ENCODE measurements at places on chromosomes 5 and 9.

- DNase-seq, result no peak
These were observed 32.2 kb downstream of the LNPEP start for GRCh38 chr5:96968074-96968473.

DNA sequence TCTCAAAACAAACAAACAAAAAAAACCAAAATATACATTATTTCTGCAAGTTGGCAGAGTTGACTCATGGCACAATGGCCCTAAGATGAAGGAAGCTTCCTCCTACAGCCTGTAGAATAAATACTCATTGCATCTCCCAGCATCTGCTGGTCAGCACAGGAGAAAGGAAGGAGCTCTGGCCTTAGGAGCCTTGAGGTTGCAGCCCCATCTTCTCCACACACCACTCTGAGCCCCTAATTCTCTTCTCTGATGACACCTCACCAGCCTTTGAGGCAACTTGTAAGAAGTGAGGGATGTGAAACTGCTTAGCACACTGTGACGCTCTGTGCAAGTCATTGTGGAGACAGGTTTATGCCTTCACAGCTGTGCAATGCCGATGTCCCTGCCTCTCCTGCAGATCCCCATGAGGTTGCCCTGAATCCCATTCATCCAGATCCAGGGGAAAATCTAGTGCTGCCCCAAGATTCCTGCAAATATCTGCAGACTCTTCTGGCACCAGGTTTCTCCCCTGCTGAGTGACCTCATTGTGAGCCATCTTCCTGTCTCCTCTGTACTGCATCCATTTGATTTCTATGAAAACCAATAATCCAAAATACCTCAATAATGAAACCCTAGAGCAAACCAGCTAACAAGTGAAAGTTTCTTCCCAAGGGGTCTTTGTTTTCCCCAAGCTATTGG, 65.3 kb upstream of the TGFBR1 start:
- no peak for DNase-seq

GRCh38 chr5:11050596-11051304, 289.7 kb upstream of the DAP start:
- no peak for DNase-seq

GRCh38 chr5:174920906-174921550, 196.6 kb downstream of the MSX2 start:
- DNase-seq, result no peak

GRCh38 chr9:88742483-88742882, 207.5 kb downstream of the NXNL2 start:
- no peak for DNase-seq

DNA sequence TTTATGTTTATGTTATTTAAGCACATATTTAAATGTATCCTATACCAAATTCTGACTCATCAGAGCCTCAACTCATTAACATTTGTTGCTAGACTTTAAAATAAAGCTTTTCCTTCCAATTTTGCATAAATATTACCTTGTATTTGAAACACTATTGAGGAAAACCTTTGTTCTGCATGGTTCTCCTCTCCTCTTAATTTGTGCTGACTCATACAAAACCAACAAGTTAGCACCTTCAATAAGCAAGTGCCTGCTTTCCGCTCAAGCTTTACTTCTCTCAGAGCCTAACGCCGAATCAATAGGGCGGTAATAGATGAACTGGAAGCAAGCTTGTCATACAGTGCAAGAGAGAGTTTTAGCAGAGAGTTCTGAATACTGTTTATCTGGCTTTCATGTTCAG, 7.9 kb downstream of the AMACR start:
- no peak for DNase-seq

GRCh38 chr9:99197124-99197630, 24.6 kb downstream of the ALG2 start:
- no peak for DNase-seq
